ENCODE measurements at places on chromosomes 2 and 18. TPM values are rescaled to one million over a fixed set of nuclear protein-coding genes. Genes with fewer than 3 reads are reported as not detected.

GRCh38 chr2:190213441-190214335, 105.9 kb downstream of the HIBCH start:
- no peak for DNase-seq
- no peaks in the 10 kb centered on the region for H3K27me3 ChIP-seq
- H3K4me3 ChIP-seq = no peak overlapping the region
- peaks cover 3% of the 10 kb centered on the region for H3K36me3 ChIP-seq
- peaks cover 24% of the 10 kb centered on the region for H3K4me1 ChIP-seq

GRCh38 chr2:147297820-147298219, 547.0 kb upstream of the ACVR2A start:
- no peak for DNase-seq
- no peaks in the 10 kb centered on the region for H3K4me1 ChIP-seq
- no peak overlapping the region for H3K4me3 ChIP-seq
- H3K27me3 ChIP-seq = no peaks in the 10 kb centered on the region

DNA sequence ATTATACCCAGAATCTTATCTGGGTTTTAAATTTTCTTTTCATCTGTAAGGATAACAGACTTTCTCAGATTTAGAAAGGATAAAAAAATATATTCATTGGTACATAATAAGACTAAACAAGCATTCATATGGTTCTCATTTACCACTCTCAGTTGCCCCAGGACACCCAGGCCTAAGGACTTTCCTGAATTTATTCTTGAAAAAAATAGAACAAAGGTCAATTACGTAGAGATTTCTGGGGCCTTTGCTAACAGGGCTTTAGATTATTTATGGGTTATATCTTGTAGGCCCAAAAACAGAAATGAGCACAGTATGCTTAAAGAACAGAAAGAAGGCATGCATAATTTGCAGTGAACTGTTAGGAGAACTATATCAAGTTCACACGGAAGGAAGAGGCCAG, 269.0 kb upstream of the COL3A1 start:
- H3K27me3 ChIP-seq = no peaks in the 10 kb centered on the region
- no peak for DNase-seq
- no peak overlapping the region for H3K27ac ChIP-seq
- no peaks in the 10 kb centered on the region for H3K4me1 ChIP-seq
- H3K36me3 ChIP-seq = no peaks in the 10 kb centered on the region
- no peak overlapping the region for H3K4me3 ChIP-seq

DNA sequence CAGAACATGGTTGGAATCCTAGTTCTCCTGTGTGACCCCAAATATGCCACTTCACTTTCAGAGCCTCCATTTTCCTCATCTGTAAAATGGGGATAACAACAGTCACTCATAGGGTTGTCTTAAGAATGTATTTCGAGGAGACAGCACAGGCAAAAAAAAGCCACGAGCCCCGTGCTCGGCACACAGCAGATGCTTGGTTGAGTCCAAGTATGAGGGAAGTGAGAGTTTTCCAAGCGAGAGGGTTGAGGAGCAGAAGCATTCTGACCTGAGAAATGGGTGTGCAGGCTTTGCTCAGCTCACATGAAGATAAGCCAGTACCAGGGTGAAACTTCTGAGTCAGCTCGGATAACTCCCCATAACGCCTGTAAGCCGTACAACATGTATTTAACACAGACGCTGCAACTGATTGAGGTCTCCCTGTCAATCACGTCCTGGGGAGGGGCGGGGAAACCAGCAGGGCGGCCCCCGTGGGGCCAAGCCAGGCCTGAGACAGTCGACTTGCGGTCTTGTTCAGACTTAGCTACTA, 23.0 kb upstream of the ODC1 start:
- H3K4me1 ChIP-seq = no peaks in the 10 kb centered on the region
- H3K27me3 ChIP-seq = no peaks in the 10 kb centered on the region
- no peak overlapping the region for H3K4me3 ChIP-seq
- H3K27ac ChIP-seq = no peak overlapping the region
- no peak for DNase-seq

DNA sequence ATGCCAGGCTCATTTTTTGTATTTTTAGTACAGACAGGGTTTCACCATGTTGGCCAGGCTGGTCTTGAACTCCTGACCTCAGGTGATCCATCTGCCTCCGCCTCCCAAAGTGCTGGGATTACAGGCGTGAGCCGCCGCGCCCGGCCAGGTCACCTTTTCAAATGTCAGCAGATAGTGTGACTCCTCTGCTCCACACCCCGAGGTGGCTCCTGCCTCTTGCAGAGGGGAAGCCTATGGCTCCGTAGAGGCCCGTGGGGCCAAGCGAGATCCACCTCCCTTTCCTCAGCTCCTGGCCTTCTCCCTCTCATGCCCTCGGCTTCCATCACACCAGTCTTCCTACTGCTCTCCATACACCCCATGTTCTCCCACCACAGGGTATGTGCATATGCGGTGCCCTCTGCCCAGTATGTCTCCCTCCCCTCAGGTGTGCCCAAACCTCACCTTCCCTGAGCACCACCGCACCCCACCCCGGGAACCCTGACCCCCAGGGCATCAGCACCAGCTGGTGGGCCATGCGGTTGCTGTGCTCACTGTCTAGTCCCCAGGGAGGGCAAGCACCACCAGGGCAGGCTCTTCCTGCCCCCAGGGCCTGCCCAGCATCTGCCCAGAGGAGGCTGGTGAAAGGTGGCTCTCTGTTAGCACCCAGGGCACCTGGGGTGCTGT, 10.7 kb downstream of the GPR17 start:
- peak overlapping the region; percentile 95 for H3K27ac ChIP-seq
- H3K4me3 ChIP-seq = no peak overlapping the region
- H3K4me1 ChIP-seq = peaks cover 99% of the 10 kb centered on the region
- peaks cover 54% of the 10 kb centered on the region for H3K36me3 ChIP-seq

MAL gene
- 1.2 TPM for total RNA-seq

LRRC30 gene
- not detected for total RNA-seq

Data from heart left ventricle (tissue), 16 donors.